Lower leg skin (tissue), 4 donors: ENCODE measurements at places on chromosomes 11 and 22.

- DNase-seq = no peak
These were observed 277.3 kb downstream of the CASP12 start for GRCh38 chr11:104620991-104621390.

DNA sequence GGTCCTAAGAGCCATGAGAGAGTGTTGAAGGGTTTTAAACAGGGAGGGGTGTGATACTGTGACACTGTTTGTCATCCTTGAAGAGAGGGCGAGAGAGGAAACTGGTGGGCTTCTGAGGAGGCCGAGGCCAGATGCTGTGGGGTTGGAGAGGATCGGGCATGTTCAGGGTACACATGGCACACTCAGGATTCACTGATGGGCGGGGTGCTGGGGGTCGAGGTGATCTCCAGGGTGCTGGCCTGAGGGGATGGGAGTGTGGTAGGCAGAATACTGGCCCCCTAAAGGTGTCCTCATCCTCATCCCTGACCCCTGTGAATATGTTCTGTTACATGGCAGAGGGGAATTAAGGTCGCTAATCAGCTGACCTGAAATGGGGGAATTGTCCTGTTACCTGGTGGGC, 7.3 kb downstream of the TBC1D22A start:
- no peak for DNase-seq

DNA sequence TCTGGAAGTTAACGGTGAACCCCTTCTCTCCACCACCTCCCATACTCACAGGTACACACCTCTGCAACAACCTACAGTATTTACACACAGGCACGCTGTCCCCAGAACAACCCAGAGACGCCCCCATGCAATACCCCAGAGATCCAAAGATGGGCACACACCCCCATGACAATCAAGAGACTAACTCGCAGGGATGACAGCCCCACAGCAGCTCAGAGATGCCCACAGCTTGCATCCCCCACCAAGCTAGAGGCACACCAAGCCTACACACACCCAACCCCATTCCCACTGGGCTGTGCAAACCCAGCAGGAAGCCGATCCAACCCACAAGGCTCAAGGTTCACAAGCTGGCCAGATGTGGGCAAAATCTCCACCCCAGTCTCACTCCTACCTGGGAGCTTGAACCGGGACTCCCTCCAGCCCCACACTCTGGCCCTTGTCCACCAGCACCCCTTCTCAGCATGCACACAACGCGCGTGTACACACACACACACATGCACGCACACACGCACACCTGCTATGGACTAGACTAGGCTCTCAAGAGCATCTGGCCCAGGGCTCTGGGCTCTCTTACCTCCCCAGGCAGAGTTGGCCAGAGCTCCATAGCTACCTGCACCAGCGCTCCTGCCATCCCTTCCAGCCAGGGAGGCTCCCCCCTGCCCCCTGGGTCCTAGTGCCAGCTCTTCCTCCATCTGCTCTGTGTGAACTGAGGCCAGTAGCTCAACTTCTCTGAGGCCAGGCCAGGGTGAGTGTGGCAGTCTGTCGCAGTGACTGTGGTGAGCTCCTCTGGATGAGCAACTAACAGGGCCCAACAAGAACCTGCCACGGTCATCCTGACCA, 11.5 kb downstream of the STARD10 start:
- no peak for DNase-seq

- peak; percentile 83 for DNase-seq
These were observed 1039.2 kb downstream of the TBC1D22A start for GRCh38 chr22:47801541-47802245.

DNA sequence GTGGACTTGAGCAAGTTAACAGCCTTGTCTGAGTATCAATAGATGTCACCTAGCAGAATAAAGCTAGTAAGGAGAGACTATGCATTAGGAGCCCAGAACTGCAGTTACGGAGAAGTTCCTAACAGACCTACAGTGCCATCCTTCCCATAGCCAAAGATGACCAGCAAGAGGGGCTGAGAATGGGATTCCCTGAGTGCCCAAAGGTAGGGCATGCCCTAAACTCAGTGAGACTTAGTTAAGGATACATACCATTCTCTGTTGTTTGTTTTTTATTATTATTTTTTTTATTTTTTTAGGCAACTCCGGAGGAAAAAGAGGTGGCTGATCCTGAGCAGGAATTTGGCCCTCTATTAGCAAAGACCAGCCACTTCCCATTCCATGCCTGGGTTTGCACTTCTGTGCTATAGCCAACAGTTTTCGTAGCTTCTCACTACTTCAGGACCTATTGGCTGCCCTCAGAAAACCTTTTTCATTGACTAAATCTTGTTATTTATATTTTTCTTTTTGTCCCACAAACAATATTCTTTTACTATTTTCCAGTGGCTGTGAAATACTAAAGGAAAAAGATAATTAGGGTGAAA, 33.3 kb upstream of the CCDC34 start:
- no peak for DNase-seq

GRCh38 chr22:26479792-26480610, 3.6 kb downstream of the HPS4 start:
- no peak for DNase-seq

GRCh38 chr22:17941471-17942406, 82.6 kb downstream of the MICAL3 start:
- DNase-seq = no peak

DNA sequence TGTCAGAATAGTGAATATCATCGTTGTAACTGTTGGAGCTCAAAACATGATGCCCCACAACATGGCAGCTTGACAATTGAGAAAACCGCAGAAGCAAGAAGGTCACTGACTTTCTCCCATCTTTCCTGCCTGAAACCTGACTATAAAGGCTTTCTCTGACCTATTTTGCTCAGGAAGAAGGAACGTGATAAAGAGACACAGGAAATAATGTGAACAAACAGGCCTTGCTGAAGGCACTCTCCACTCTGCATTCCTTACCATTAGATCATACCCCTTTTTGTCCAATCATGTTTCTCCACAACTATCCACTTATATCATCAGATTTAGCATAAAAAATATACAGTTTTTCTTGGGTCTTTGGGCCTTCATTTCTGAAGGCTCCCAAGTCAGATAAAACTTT, 916.8 kb downstream of the METTL15 start:
- no peak for DNase-seq

DNA sequence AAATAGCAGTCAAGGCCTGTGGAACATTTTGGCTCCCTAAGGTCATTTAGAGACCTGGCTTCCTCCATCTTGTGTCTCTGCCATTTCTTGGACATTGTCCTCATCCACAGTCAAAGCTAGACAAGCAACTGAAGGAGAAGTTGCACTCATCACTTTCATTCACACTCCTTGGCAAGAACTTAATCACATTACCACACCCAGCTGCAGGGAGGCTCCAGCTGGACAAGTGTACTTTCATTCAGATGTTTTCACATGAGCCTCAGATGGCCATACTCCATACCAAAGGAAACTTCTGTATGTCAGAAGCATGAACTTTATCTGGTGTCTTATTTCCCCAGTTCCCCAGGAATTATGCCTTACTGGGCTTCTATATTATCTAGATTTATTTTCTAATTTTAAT, 537.4 kb downstream of the TMEM135 start:
- no peak for DNase-seq

DNA sequence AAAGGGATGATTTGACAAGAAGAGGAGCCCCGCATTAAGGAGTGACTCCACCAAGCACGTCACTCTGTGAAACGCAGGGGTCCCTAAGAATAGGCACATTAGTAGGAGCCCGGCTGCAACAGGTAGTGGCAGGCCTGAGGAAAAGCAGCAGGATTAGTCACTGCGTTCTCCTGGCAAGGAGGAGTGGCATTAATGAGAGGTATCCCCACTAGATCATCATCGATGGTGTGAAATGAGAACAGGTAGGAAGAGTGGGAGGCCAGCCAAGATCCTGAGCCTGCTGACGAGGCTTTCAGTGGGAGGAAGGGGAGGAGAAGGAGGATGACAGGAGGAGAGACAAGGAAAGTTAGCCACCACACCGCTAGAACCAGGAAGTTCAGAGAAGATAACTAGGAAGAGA, 38.6 kb downstream of the NRXN2 start:
- no peak for DNase-seq

GRCh38 chr11:86681483-86681756, 9.0 kb upstream of the ME3 start:
- no peak for DNase-seq

DNA sequence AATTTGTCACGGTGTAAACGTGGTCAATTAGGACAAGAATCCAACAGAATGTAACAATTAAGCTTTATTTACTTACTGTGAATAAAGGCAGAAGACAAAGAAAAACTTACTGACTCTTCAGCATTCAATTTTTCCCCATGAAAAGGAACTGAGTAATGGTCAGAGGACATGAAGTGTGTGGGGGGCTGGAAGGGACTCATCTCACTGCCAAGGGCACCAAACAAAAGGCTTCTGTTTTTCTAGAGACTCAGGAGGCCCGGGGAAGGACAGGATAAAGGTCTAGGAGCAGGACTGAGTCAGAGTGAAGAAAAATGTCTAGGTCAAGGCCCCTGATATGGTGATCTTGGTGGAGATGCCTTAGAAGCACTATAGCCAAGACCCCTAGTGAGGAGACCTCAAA, 564.2 kb upstream of the ANO5 start:
- no peak for DNase-seq

DNA sequence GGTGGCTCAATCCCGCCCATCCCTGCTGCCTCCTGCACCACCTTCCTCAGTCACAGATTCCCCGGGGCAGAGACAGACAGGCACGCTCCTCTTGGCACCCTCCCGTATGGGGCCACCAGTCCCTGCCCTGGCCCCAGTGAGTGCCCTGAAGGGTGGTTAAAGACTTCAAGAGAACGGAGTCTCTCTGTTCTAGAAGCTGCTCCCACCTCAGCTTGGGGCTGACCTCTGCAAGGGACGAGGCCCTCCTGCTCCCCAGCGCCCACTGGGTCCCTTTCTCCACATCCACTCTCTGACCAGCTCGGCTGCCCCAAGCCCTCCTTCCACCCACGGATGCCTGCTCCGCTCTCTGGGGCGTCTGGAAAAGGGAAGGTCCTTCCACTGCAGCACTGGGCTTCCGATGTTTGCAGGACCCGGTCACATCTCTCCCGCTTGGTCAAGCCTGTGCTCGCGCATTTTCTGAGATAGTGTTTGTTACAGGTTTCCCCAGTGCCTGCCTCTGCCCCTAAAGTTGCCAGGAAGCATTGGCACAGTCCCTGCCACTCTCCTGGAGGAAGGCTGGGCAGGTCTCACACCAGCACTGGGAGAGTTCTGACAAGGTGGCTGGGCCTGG, 1487.9 kb downstream of the TBC1D22A start:
- peak; percentile 78 for DNase-seq

DNA sequence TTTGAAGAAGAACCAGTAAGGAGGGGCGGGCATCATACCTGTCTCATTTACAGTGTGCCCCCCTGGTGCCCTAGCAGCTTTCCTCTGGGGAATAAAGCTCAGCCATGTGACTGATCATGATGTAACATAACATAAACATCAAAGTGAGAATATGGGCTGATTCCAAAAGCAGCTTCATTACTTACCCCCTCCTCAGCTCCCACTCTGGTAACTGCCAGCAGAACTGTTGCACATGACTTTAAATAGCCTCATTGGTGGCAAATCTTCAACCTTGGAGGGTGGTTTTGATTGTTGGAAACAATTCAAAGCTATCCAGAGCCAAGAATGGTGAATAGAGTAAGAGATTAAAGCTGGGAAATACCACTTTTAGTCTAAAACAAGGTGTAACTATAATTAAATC, 384.6 kb downstream of the BUD13 start:
- DNase-seq = no peak
